ENCODE measurements at places on chromosomes 7 and 10. TPM values are rescaled to one million over a fixed set of nuclear protein-coding genes. Genes with fewer than 3 reads are reported as not detected.

Gene SYNPO2L
- total RNA-seq: not detected

Gene CFAP46
- total RNA-seq: not detected

Gene NKX1-2
- total RNA-seq: 0.11 TPM

Gene GDF2
- not detected for total RNA-seq

Gene SLC26A3
- not detected for total RNA-seq

Gene SPDYE18
- total RNA-seq: not detected

Gene ZPBP
- not detected for total RNA-seq

Gene MACROH2A2
- 14.7 TPM for total RNA-seq

Gene CLDN3
- not detected for total RNA-seq

Gene CTBP2
- 94.7 TPM for total RNA-seq
